Nephron progenitor cell (in vitro differentiated cells): ENCODE measurements at places on chromosomes 11 and 22.

DNA sequence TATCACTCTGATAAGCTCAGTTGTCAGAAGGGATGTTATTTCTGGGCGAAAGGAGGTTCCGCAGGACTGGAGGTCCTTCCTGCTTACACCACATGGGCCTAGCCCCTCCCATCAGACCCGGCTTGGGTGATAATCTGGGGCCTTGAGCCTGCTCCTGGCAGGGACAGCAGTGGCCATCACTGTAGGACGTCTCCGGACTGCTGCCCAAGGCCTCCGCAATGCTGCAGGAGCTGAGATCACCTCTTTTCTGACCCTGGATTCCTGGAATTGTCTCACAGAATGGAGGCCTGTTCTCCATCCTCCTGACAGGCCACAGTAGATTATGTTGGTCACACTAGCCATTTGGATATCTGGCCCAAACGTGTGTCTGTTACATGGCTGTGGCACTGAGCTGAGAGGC is 9.2 kb upstream of the BIK start:
- H3K4me3 ChIP-seq, result no peak overlapping the region
- H3K27ac ChIP-seq, result peak overlapping the region; percentile 45
- no peak for DNase-seq
- H3K27me3 ChIP-seq, result peaks cover 12% of the 10 kb centered on the region

DNA sequence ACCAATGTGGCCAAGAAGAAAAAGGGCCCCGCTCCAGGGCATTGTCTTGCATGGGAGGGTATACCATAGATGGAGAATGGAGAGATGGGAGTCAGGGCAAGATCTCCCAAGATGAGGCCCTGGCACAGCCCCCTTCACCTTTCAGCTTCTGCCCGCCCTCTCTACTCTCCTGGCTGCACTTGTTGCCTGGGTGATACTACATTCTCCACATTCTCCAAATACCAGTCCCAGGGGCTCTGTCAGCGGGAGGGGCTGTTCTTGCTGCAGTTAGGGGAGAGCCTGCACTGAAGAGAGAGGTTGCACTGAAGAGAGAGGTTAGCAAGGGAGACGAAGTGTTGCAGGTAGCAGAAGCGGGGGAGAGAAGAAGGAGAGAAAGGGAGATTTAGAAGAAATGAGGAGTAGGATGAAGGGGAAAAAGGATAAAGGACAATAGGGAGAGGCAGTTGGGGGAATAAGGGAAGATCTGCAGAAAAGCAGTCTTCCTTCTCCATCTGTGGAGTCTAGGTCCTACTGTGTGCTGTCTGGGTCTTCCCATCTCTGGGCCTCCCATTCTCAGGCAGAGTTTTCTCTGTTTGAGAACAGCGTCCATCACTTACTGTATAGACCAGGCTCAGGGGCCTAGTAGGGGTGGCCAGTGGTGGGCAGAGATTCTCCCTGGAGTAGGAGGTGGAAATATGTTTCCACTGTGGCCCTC is 8.0 kb downstream of the PHLDB1 start:
- peak; percentile 62 for DNase-seq
- peak overlapping the region; percentile 56 for H3K4me3 ChIP-seq
- H3K36me3 ChIP-seq, result no peaks in the 10 kb centered on the region
- H3K27ac ChIP-seq, result peak overlapping the region; percentile 58

DNA sequence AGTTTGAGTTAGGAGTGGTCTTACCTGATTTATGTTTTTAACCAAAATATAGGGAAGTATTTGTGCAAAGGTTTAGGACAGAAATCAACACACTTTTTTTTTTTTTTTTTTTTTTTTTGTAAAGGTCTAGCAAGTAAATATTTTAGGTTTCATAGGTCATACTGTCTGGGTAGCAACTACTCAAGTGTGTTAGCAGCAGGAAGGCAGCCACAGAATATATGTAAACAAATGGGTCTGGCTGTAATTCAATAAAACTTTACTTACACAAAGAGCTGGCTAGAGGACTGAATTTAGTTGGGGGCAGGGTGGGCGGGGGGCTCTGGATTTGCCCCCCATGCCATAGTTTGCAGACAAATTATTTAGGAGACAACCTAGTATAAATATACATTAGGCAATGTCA is 510.4 kb downstream of the NELL1 start:
- H3K27ac ChIP-seq, result no peak overlapping the region
- DNase-seq, result no peak
- peaks cover 15% of the 10 kb centered on the region for H3K4me1 ChIP-seq
- no peak overlapping the region for H3K4me3 ChIP-seq
- peaks cover 3% of the 10 kb centered on the region for H3K27me3 ChIP-seq

DNA sequence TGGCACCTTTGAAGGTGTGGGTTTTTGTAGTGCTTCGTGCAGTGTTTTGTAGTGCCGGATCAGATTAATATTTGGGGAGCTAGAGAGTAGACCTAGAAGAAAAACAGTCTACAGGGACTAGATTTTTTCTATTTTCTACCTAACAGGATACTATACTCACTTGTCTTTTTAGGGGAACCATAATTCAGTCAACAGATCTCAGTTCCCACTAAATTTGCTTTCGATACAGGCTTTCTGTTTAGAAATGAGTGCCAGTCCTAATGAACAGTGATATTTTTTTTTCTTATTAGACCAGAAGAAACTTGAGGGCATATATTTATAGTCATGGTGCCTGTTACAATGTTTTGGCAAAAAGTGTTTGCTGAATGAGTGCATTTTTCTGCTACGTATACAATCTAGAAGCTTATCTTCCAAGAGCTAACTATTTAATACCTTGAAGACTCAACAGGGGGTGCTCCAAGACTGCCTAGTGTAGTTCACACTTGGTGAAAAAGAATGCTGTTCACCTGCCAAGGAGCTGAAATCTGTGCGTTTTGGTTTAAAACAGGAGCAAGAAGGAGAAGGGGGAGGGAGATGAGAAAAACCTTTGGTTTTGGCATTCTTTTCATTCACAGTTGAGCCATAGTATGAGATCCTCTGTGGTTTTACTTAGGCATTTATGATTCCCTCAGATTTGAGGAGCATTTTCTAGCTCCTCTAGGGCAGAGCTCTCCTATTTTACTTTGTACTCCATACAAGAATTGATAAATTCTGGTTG is 44.9 kb upstream of the VSTM5 start:
- H3K4me3 ChIP-seq, result no peak overlapping the region
- H3K4me1 ChIP-seq, result no peaks in the 10 kb centered on the region
- no peaks in the 10 kb centered on the region for H3K36me3 ChIP-seq
- DNase-seq, result peak; percentile 26

GRCh38 chr11:83073258-83073657 is 1.6 kb upstream of the RAB30 start:
- H3K4me1 ChIP-seq, result peaks cover 4% of the 10 kb centered on the region
- peaks cover 28% of the 10 kb centered on the region for H3K36me3 ChIP-seq
- H3K27me3 ChIP-seq, result no peaks in the 10 kb centered on the region
- H3K4me3 ChIP-seq, result no peak overlapping the region

GRCh38 chr11:74866557-74866956 is 82.3 kb downstream of the XRRA1 start:
- H3K4me3 ChIP-seq, result no peak overlapping the region
- no peaks in the 10 kb centered on the region for H3K4me1 ChIP-seq
- no peak overlapping the region for H3K27ac ChIP-seq
- peaks cover 3% of the 10 kb centered on the region for H3K27me3 ChIP-seq
- H3K36me3 ChIP-seq, result peaks cover 100% of the 10 kb centered on the region
- no peak for DNase-seq

GRCh38 chr22:45262931-45263462 is 21.8 kb upstream of the UPK3A start:
- no peaks in the 10 kb centered on the region for H3K36me3 ChIP-seq
- no peak overlapping the region for H3K4me3 ChIP-seq
- DNase-seq, result no peak
- H3K27ac ChIP-seq, result no peak overlapping the region
- H3K4me1 ChIP-seq, result peaks cover 14% of the 10 kb centered on the region

DNA sequence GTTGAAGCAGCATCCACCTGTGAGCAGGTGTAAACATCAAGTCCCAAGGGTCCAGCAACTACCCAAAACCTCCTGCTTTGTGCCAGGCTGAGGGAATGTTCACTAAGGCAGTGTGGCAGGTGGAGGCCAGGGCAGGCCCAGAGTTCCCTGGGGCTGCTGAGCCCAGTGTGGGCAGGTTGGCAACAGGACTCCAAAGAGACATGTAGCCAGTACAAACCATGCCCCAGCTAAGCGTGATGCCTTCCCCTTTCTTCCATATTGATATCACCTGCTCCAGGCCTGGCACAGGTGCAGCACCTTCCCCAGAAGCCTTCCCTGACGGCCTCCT is 30.0 kb upstream of the SCUBE2 start:
- peaks cover 8% of the 10 kb centered on the region for H3K36me3 ChIP-seq
- no peak overlapping the region for H3K27ac ChIP-seq
- DNase-seq, result no peak
- H3K4me1 ChIP-seq, result peaks cover 6% of the 10 kb centered on the region
- H3K27me3 ChIP-seq, result peaks cover 5% of the 10 kb centered on the region
- H3K4me3 ChIP-seq, result no peak overlapping the region

- H3K27ac ChIP-seq, result peak overlapping the region; percentile 27
- H3K36me3 ChIP-seq, result peaks cover under 1% of the 10 kb centered on the region
- DNase-seq, result peak; percentile 74
- H3K27me3 ChIP-seq, result peaks cover 4% of the 10 kb centered on the region
Measured at GRCh38 chr11:64356498-64357411, 2.2 kb upstream of the RPS6KA4 start.

GRCh38 chr22:19793661-19794310 is 33.2 kb downstream of the TBX1 start:
- peaks cover 24% of the 10 kb centered on the region for H3K27me3 ChIP-seq
- peaks cover 11% of the 10 kb centered on the region for H3K4me1 ChIP-seq
- no peak for DNase-seq
- no peak overlapping the region for H3K4me3 ChIP-seq
- H3K36me3 ChIP-seq, result peaks cover 59% of the 10 kb centered on the region
- no peak overlapping the region for H3K27ac ChIP-seq

- H3K36me3 ChIP-seq, result peaks cover 24% of the 10 kb centered on the region
- no peak overlapping the region for H3K4me3 ChIP-seq
- no peak for DNase-seq
- peak overlapping the region; percentile 95 for H3K27ac ChIP-seq
- peaks cover 40% of the 10 kb centered on the region for H3K4me1 ChIP-seq
- H3K27me3 ChIP-seq, result no peaks in the 10 kb centered on the region
Measured at GRCh38 chr11:108897071-108897481, 232.2 kb downstream of the DDX10 start.

- H3K27me3 ChIP-seq, result no peaks in the 10 kb centered on the region
- DNase-seq, result no peak
- H3K27ac ChIP-seq, result no peak overlapping the region
- H3K4me3 ChIP-seq, result no peak overlapping the region
- H3K36me3 ChIP-seq, result no peaks in the 10 kb centered on the region
Measured at GRCh38 chr11:25741886-25742285, 590.0 kb upstream of the ANO3 start.

GRCh38 chr11:85483861-85484260 is 143.3 kb downstream of the DLG2 start:
- H3K36me3 ChIP-seq, result no peaks in the 10 kb centered on the region
- DNase-seq, result no peak
- peaks cover 4% of the 10 kb centered on the region for H3K4me1 ChIP-seq
- H3K4me3 ChIP-seq, result no peak overlapping the region

DNA sequence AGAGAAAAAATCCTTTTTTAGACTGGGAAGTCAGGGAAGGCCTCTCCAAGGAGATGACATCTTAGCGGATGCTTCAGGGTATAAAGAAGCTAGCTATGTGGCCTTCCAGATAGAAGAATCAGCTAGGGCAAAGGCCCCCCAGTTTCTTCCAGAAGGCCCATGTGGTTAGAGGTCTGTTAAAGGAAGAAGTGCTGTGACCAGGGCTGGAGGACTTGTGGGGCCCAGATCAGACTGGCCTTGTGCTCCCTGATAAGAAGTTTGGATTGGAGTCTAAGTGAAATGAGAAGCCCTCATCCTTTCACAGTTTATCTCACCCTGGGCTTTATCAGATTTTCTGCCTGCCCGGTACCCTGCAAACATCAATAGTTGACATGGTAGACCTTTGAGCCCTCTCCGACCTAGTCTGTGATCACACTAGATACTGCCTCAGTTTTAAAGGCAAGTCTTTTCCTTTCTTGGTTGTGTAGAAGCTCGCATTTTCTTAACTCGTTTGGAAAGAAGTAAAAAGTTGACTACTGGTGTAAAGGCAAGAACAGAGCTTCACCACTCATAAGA is 7.8 kb downstream of the AMPD3 start:
- no peak overlapping the region for H3K27ac ChIP-seq
- peaks cover 36% of the 10 kb centered on the region for H3K4me1 ChIP-seq
- DNase-seq, result no peak
- no peaks in the 10 kb centered on the region for H3K27me3 ChIP-seq
- H3K36me3 ChIP-seq, result peaks cover 20% of the 10 kb centered on the region

GRCh38 chr11:36532941-36533601 is 23.0 kb upstream of the TRAF6 start:
- no peak overlapping the region for H3K4me3 ChIP-seq
- DNase-seq, result no peak
- H3K4me1 ChIP-seq, result peaks cover 18% of the 10 kb centered on the region
- H3K27ac ChIP-seq, result no peak overlapping the region
- H3K36me3 ChIP-seq, result no peaks in the 10 kb centered on the region

GRCh38 chr11:115715251-115715770 is 211.1 kb upstream of the CADM1 start:
- no peak overlapping the region for H3K27ac ChIP-seq
- H3K27me3 ChIP-seq, result peaks cover 7% of the 10 kb centered on the region
- no peaks in the 10 kb centered on the region for H3K36me3 ChIP-seq
- no peak overlapping the region for H3K4me3 ChIP-seq

- no peaks in the 10 kb centered on the region for H3K36me3 ChIP-seq
- peaks cover 9% of the 10 kb centered on the region for H3K27me3 ChIP-seq
- peaks cover 10% of the 10 kb centered on the region for H3K4me1 ChIP-seq
- H3K27ac ChIP-seq, result no peak overlapping the region
- DNase-seq, result peak; percentile 76
Measured at GRCh38 chr11:59053387-59053786, 32.7 kb upstream of the GLYATL1B start.

GRCh38 chr11:6402061-6402470 is 11.8 kb downstream of the SMPD1 start:
- peaks cover 30% of the 10 kb centered on the region for H3K4me1 ChIP-seq
- H3K36me3 ChIP-seq, result peaks cover 39% of the 10 kb centered on the region
- H3K4me3 ChIP-seq, result no peak overlapping the region
- H3K27me3 ChIP-seq, result no peaks in the 10 kb centered on the region

GRCh38 chr11:83054904-83055380 is 16.8 kb downstream of the RAB30 start:
- peaks cover 42% of the 10 kb centered on the region for H3K4me1 ChIP-seq
- no peak overlapping the region for H3K4me3 ChIP-seq
- peaks cover 2% of the 10 kb centered on the region for H3K27me3 ChIP-seq
- peaks cover 34% of the 10 kb centered on the region for H3K36me3 ChIP-seq
- DNase-seq, result no peak
- peak overlapping the region; percentile 27 for H3K27ac ChIP-seq

GRCh38 chr11:131274233-131274632 is 96.2 kb upstream of the NTM start:
- no peak overlapping the region for H3K27ac ChIP-seq
- H3K4me3 ChIP-seq, result no peak overlapping the region
- no peaks in the 10 kb centered on the region for H3K36me3 ChIP-seq
- H3K4me1 ChIP-seq, result peaks cover 8% of the 10 kb centered on the region
- no peak for DNase-seq
